ENCODE measurements at places on chromosomes 6 and 20.

DNA sequence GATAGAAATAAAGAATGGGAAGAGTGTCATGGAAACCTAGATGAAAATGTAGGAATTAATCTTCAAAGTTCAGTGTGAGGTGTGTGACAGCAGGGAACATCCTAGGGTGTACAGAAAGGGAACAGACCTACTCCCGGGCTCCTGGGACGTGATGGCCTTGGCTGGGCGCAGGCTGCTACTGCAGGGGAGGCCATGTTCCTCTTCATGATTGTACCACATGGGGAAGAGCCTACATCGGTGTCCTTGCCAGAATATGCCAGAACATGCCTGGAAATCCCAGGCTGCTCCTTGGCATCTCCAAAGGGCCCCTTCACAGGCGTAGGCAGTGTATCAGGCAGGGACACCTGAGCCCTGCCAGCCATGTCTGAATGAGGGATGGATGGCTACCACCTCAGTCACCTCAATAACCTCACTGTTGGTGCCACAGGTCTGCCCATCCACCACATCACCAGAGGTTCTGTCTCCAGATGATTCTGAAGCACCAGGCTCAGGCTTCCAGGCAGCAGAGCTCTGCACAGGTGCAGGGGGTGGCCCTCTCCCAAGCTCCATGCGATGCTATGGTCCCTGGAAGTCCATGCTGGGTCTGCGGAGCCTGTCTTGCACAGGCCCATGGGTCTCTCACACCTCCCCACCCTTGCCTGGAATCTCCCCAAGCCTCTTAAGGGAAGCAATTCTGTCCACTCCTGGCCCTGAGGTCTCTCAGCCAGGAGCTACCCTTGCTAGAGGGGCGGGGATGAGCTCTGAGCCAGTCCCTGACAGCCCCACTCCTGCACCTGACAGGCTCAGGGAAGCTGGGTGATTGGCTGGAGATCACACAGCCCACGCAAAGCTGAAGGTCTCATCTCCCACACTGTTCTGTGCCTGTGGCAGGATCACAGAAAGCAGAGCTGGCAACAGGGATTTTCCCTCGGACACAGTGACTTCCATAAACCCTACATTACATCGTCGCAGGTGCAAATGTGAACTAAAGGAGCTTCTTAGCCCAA lies 20.2 kb downstream of the RAMACL start:
- no peak for DNase-seq

DNA sequence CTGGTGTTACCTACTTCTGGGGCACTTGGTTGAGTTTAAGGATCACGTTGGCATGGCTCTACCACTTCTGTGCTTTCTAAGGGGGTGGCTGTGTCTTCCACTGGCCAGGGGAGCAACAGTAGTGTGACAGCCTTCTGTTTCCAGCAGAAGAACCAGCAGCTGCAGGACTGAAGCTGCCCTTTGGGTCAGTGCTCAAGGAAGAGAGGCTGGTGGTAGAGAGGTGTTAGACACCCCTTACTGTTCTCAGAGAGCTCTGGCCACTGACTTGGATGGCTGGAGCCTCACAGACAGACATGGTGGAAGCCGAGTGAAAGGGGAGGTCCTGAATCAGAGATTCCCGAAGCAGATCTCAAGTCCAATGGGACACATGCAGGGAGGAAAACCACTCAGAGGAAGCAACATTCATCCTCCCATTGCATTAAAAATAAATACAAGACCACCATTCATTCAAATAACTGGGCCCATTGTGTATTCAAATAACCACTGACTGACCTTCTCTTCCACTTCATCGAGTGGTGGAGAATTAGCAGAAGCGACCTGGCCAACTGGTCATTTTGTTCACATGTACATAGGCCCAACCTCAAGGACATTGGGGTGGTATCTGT lies 106.7 kb downstream of the MYLK4 start:
- DNase-seq: no peak

- DNase-seq: peak; percentile 16
Observed at GRCh38 chr20:63138855-63139341, 77.0 kb downstream of the YTHDF1 start.

DNA sequence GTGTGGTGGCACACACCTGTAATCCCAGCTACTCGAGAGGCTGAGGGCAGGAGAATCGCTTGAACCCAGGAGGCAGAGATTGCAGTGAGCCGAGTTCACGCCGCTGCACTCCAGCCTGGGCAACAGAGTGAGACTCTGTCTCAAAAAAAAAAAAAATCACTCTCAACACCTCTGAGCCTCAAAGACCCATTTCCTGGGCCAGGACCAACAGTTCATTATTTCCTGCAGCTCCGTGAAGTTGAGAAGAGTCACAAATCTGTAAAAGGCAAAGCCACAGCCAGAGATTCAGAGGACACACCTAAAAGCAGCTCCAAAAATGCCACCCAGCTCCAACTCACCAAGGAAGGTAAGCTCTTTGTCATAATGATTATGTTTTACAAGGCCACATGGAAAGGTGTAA lies 15.2 kb upstream of the NOP56 start:
- no peak for DNase-seq

DNA sequence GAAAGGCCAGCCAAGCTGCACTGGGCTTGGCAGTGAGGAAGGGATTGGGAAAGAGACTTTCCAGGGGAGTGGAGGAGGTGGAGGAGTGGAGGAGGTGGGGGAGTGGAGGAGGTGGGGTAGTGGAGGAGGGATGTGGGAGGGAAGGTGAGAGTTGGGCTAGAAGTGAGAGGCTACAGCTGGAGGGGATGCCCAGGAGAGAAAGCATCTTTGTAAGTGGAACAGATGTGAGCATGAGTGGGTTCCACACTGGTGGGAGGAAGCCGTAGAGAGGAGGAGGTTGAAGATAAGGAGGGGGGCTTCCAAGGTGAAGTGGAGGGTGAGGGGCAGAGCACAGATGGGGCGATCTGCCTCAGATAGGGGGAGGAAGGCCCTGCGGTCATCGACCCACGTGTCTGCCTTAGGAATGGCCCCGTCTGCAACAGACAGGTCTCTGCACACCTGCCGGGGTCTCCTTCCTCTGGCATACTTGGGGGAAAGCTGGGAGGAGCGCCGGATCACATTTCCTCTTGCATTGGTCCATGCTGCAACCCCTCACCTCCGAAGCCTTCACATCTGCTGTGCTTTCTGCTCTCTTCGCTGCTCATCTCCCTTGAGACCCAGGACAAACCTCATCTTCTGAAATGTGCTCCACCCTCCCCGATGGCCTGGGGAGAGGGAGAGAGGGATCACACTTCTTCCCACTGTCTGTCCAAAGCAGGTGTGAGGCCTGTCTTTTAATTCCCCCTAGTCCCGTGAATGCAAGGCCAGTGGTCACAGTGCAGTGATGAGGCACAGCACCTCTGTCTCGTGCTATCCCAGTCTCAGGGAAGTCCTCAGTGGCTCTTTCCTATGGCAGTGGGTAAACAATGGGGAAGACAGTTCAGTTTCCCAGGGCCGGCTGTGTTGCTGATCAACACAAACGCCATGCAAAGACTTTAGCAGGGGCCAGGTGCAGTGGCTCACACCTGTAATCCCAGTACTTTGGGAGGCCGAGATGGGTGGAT lies 48.6 kb upstream of the SNX9 start:
- no peak for DNase-seq

- no peak for DNase-seq
Observed at GRCh38 chr20:11271920-11272594, 598.3 kb upstream of the JAG1 start.

DNA sequence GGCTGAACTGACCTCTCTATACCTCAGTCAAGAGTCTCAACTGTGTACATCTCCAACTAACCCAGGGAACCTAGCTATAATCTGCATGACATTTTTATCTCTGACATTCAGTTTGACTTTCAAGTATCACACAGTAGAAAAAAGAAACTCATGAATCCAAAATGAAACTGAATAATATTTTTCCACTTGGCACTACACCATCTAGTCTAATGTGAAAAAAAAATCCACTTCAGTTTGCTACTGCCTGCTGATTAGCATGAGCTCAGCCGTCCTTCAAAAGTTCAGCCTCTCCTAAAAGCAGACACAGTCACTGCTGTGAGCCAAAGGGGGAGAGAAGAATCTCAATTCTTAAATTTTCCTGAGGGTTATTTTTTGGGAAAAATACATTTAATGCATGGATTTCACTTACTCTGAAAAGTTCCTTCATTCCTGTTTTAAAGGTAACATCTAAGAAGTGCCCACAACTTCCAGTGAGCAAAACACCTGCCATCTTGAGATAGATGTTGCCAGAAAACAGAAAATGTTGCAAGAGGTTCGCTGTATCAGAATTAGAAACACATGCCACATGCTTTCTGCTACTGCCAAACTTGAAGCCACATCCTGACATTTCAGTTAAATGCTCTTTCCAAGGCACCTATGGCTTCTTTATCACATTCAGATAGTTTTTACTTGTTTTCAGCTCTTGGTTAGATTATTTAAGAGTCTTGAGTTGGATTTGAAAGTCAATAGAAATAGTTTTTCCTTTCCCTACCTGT lies 95.4 kb downstream of the MKKS start:
- DNase-seq: no peak

GRCh38 chr6:37174196-37174514 lies 4.2 kb downstream of the PIM1 start:
- no peak for DNase-seq

DNA sequence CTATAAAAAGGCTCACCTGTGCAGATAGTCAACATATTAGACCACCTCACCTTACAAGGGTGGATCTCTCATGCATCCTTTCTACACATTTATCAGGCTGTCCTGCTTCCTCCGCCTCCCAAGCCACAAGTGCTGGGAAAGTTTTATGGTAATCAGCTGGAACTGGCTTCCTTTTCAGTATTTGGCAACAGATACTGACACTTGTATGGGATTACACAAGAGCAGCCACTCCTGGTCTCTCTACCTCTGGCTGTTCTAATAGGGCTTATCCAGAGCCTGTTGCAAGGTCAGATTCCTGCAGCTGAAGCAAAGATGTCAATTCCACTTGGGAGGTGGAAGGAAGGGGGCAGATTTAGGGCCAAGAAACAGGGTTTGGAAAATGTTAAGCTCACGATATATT lies 503 bp upstream of the GPLD1 start:
- DNase-seq: no peak

GRCh38 chr6:56435326-56435725 lies 187.9 kb upstream of the COL21A1 start:
- no peak for DNase-seq

GRCh38 chr6:117451671-117452070 lies 25.9 kb upstream of the ROS1 start:
- DNase-seq: no peak

GRCh38 chr20:19205981-19206396 lies 6.5 kb upstream of the SLC24A3 start:
- peak; percentile 65 for DNase-seq

- DNase-seq: no peak
Observed at GRCh38 chr20:47051936-47052526, 157.4 kb downstream of the EYA2 start.

DNA sequence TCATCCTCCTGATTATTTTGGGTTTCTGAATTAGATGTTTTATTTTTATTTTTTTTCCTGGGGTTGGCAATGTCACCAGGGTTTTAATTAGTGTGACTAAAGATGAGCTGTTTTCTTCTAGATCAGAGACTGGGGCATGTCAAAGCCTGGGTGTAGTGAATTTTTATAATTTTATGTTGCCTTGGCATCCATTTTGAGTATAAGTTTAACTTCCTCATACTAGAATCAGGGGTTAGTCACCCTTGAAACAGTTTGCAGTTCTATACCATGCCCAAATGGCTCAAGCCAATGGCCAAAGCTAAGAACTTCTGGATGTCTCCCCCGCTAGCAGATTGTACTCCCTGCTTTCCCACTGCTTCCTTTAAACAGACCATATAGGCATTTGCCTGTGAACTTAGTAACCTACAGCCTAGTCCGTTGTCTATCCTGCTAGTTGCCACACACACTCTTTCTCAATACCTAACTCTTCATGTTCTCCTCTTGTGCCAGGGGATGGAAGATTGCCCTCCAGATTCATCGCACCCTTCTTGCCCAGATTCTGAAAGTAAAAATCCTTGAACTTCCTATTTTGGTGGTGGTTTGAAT lies 54.5 kb downstream of the KIAA0408 start:
- DNase-seq: no peak

- DNase-seq: no peak
Observed at GRCh38 chr6:23532227-23532626, 593.8 kb upstream of the NRSN1 start.

DNA sequence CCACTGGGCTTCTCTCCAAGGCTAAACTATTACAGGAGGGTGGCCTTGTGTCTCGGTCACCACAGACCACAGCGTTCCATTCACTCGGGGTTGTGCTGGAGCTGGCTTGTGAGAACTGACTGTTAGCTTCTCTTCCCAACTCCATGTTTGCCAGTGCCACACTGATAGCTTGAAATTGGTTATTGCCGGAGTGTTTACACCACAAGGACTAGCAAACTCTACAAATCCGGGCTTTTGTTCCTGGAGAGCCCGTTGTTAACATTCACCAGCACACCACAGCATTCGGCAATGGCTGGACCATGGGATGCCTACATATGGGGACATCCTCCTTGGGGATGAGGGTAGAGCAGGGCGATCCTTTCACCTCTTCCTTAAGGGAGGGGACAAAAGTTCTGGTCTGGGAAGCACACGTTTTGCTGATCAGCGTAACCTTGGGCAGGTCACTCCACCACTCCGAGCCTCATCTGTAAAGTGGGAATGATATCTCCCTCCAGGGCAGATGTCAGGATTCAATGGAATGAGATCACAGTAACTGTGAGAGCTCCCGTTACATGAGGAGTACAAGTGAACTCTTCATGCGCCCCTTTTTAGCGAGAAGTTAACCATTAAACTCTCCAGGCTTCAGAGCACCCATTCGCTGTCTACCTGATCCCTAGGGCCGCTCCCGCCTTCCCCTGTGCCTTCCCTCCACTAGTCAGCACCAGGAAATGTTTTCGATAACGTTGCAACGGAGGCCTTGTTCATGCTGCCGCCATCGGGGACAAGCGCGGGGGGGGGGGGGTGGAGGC lies 41.7 kb upstream of the TTPAL start:
- DNase-seq: peak; percentile 80

- no peak for DNase-seq
Observed at GRCh38 chr6:112004201-112005012, 49.5 kb upstream of the CCN6 start.

GRCh38 chr20:53080969-53081871 lies 109.1 kb downstream of the TSHZ2 start:
- no peak for DNase-seq

DNA sequence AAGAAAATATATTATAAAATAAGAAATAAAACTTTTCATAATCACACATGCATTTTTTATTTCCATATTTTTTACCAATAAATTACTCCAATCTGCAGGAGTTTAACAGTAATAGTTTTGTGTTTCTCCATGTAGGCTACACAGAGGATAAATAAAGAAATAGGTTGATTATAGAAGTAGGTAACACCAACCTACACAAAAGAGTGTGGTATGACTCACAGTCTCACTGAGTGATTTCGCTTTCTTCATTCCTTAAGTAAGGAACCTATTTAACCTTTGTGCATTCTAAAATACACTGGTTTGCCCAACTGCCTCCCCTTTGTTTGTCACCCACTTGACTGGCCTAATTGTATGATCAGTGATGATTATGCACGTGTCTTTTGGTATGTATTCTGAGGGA lies 244.2 kb upstream of the RIMS1 start:
- DNase-seq: no peak

DNA sequence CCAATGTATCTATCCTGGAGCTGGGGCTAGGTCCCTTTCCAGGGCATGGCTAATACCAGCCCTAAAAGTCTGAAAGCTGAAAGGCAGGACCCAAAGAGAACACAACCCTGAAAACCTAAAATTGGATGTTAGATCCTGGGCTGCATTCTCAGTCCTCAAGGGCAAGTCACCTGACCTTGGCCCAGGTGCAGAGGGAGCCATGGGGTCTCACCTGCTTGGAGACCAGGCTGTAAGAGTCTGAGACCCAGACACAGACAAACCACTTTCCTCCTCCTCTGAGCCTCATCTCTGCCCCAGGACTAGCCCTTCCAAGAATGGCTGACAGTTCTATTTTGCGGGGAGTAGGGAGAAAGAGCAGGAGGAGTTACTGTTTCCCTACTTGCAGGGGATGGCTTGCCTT lies 60.0 kb downstream of the EFCAB8 start:
- no peak for DNase-seq

Measured in mucosa of descending colon (tissue), 3 donors.